Activated naive CD8-positive, alpha-beta T cell treated with anti-CD3 and anti-CD28 coated beads, Interleukin-2, amount 50 U/mL, for 16 hours (primary cell): ENCODE measurements at places on chromosomes 3 and 15.

- no peak for DNase-seq
Measured at GRCh38 chr3:135532021-135532420, 433.5 kb upstream of the PPP2R3A start.

- no peak for DNase-seq
Measured at GRCh38 chr15:40051616-40052415, 12.8 kb upstream of the SRP14 start.

- no peak for DNase-seq
Measured at GRCh38 chr3:113249111-113249510, 37.8 kb downstream of the BOC start.

- DNase-seq, result no peak
Measured at GRCh38 chr3:20563251-20563650, 377.2 kb upstream of the SGO1 start.

DNA sequence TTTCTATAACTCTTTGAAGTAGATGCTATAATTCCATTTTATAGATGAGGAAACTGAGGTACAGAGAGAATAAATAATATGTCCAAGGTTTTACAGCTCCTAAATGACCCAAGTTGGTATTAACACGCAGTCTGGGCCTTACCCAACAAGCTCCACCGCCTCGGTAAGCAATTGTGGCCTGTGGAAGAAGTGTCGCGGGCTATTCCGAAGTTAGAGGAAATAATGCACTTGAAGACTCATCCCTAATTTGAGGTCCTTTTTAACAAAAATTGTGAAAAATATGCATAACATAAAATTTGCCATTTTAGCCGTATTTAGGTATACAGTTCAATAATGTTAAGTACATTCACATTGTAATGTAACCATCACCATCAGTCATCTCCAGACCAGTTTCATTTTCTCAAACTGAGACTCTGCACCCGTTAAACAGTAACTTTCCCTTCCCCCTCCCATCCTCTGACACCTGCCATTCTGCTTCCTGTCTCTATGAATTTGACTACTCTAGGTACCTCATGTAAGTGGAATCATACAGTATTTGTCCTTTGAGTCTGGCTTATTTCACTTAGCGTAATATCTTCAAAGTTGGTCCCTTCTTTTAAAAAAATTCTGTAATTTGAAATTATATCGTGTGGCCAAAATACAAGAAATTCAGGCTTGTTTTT, 18.2 kb downstream of the IDH3A start:
- no peak for DNase-seq

GRCh38 chr3:186180151-186180550, 71.3 kb upstream of the ETV5 start:
- DNase-seq, result no peak

DNA sequence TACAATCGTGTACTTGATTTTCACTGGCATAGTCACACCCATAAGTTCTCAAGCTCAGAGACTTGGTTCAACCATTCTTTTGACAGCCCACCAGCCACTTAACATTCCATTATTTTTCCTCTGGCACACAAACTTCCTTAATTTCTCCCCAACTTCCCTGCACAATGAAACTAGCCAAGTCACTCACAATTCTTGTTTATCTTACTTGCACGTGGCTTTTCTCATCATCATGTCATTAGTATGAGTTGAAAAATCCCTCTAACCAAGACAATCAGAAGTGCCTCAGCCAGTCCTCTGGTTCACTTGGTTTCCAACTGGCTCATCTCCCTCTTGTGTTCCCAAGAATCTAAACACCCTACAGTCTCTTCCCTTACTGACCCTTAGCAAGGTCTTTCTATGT, 110.5 kb upstream of the PTPRG start:
- no peak for DNase-seq

- no peak for DNase-seq
Measured at GRCh38 chr3:37580237-37580636, 281.4 kb upstream of the CTDSPL start.

- DNase-seq, result no peak
Measured at GRCh38 chr15:68091743-68092142, 37.6 kb downstream of the PIAS1 start.

- DNase-seq, result no peak
Measured at GRCh38 chr15:69480932-69481331, 28.3 kb downstream of the RPLP1 start.

DNA sequence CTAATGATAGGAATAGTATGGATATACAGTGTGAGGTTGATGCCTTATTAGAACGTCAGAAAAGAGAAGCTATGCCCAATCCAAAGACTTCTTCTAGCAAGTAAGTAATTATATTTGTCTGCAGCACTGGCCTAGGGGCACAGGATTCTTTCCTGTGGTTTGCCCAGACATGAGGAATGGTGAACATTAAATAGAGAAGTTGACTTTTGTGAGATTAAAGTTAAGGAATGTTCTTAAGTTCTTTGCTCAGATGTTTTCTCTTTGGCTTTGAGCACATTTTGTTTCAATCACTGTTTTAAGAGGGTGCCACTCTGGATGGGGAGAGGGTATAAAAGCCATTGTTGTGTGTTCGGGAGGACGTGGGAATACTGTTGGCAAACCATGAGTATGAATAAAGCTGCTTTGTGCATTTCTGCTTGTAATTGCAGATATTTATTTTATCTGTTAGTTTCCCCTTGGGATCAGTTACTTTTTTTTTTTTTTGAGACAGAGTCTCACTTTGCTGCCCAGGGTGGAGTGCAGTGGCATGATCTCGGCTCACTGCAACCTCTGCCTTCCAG, 8.3 kb downstream of the KIF23 start:
- DNase-seq, result no peak

DNA sequence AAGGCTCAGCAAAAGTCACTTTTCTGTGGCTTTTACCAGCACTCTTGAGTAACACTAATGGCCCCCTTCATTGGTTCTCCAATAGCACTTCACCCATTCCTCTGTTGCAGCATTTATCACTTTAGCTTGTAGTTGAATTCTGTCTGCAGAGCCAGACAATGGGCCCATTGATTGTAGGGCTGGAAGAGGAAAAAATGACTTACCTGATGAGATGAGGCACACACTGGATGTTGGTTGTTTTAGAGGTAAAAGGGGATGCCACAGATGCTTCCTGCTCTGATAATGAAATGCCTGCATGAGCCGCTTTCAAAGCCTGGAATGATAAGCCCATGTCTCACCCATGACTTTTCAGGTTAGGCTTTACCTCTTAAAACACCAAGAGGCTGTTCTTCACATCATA, 64.3 kb downstream of the PLAAT1 start:
- no peak for DNase-seq

DNA sequence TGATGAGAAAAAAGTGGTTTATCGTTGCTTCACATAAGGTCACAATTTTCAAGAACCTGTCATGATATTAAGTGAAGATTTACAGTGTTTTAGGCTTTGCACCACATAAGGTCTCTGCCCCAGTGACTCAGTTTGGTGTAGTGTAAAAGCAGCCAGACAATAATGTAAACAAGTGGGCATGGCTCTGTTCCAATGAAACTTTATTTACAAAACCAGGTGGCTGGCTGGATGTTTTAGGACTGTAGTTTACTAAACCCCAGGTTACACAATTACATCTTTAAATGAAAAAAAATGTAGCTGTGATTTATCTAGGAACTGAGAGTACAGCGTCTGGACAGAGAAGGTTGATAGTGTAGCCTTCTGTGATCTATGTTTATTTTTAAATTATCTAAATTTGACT, 9.7 kb upstream of the FBXL22 start:
- DNase-seq, result no peak

DNA sequence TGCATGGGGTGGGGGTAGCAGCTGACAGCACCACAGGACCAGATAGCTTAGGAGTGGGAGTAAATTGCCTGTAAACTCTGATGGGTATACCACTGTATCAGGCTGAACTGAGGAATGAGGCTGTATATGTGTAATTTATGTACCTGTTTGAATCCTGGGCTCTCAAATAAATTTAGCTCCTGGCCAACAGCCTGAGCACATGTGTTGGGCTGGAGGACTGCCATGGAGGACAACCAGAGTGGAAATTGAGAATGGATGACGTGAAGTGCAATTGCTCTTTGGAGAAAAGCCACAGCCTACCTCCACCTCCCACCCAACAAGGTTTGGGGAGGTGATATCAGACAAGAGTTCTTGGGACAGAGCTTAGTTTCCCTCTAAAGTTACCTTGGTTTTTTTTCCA, 328.6 kb upstream of the PROK2 start:
- DNase-seq, result no peak

DNA sequence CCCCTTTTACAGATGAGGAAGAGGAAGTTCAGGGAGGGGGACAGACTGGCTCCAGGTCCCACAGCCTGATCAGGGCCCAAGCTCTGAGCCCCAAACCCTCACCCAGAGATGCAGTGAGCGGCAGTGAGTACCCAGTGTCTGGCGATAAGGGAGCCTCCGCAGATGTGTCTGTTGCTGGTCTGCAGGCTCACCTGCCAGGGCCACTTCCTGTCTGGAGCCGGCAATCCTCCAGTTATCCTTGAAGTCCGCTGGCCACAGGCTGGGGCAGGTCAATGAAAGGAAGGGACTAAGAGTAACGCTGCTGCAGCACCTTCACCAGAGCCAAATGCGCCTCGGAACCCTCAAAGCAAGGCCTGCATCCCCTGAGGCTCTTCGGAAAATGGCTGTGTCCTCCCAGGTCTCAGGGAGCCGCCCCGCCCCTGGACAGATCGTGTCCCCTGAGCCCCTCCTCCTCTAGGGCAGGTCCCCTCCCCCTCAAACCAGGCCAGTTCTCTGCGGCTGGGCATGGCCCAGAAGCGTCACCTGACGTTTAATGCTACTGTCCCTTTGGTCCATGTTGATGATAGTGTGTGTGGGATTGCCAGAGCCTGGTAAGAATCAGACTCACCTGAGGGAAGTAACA, 51.5 kb downstream of the MYL3 start:
- no peak for DNase-seq

DNA sequence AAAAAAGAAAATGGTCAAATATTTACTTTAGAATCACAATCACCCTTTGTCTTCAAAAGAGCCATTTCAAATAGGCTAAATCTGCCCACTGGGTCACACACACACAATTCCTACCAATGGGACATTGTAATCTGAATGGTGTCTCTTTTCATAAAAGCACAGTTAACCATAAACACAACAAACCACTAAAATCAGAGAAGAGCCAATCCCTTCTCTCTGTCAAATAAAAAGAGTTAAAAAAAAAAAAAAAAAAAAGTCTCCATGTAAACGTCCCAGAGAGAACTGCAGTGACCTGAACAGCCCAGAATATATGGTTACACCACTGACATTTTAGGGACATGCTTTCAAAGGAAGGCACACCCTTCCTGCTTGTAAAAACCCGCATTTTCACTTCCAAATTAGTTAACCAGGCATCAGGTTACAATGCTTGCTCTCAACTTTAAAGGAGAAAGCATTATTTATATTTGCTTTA, 63.7 kb downstream of the PRICKLE2 start:
- no peak for DNase-seq

DNA sequence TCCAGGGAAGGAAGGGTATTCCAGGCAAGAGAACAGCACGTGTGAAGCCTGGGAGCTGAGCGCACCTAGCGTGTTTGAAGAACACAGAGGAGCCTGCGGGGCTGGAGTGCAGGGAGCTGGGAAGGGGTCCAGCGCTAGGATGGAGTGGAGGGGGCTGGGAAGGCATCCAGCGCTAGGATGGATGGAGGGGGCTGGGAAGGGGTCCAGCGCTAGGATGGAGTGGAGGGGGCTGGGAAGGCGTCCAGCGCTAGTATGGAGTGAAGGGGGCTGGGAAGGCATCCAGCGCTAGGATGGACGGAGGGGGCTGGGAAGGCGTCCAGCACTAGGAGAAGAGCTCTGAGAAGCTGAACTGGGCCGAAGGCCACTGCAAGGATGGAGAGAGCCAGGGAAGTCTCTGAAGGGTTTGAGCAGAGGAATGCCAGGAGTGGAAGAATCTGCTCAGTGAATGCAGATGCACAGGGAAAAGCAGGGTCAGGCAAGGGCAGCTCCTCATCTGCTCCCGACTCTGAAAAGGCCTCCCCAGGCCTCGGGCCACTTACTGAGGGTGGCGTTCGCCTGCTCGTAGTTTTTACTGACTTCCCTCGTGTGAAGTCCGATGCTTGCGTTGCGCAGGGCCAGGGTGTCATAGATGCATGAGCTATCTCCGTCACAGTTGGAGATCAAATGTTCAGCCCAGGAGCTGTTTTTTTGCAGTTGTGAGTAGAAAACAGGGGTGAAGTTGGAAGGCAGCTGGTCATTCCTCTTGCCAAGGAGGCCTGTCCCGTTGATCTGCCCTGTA, 39.8 kb downstream of the MUC20 start:
- DNase-seq, result no peak

GRCh38 chr3:12868039-12869034, 27.0 kb upstream of the RPL32 start:
- DNase-seq, result no peak

DNA sequence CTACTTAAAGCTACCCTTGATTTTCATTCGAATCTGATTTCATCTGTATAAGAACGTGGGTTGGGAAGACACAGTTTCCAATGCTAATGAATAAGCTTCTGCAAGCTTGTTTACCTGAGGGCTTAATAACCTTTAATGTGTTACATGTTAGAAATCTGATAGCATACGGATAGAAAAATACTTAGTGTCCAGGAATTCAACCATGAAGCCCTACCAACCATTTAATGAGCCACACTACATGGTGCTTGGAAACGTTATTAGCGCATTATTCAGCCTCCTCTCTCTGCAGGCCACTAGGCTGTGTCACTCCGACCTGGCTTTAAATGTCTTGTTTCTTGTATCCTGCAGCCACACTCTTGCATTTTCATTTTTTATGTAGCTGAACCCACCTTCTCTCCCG, 1.6 kb downstream of the FAM81A start:
- DNase-seq, result no peak

DNA sequence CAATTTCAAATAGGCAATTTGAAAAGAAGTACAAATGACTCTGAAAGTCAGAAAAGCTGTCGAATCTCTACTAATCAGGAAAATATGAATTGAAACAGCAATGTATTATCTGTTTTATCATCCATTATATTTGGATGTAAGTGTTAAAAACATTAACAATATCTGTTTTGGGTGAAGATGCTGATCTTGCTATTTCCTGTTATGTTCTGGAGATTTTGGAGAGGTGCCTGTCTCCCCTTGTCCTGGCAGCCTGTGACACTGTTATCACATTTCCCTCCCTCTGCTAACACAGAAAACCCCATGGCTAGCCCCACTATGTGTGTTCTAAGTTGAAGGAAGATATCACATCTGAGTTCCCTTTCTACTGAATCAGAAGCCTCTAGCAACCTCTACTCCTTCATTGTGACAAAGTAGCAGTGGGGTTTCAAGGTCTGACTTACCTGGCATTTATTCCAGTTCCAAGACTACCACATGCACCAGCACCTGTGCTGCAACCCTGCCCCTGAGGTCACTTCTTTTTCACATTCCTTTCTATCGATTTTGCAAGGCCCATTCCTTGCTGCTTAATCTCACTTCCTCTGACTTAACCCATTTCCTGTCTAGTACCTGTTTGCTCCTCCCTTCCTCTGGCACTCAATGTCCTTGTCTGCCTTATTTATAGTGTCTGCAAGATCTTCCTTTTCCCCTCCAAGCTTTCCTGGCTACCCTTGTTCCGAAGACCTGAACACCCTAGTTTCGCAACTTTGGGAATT, 95.5 kb upstream of the COL8A1 start:
- DNase-seq, result no peak

- DNase-seq, result no peak
Measured at GRCh38 chr3:67884345-67884744, 229.9 kb upstream of the SUCLG2 start.

GRCh38 chr3:66598168-66598567, 97.3 kb upstream of the LRIG1 start:
- DNase-seq, result no peak
